ENCODE measurements at places on chromosomes 6 and 20.

DNA sequence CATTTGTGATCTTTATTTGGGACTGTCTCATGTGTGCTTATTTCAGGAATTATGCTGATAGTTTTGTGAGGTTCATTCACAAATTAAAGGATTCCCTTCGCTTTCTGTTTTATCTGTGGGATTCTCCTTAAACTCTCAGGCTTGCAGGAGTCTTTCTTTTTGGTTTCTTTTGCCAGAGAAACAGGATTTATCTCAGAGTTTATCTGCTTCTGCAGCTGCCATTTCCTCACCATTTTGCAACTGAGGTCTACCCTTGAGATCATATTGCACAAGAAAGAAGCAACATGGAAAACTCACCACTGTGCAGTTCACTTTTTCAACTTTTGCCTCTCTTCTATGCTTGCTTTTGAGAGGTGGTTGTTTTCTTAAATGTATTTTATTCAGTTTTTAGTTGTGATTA is 201.0 kb downstream of the PRL start:
- no peak for DNase-seq

- DNase-seq, result peak; percentile 2
These were observed 48.8 kb downstream of the DST start for GRCh38 chr6:56593801-56594318.

DNA sequence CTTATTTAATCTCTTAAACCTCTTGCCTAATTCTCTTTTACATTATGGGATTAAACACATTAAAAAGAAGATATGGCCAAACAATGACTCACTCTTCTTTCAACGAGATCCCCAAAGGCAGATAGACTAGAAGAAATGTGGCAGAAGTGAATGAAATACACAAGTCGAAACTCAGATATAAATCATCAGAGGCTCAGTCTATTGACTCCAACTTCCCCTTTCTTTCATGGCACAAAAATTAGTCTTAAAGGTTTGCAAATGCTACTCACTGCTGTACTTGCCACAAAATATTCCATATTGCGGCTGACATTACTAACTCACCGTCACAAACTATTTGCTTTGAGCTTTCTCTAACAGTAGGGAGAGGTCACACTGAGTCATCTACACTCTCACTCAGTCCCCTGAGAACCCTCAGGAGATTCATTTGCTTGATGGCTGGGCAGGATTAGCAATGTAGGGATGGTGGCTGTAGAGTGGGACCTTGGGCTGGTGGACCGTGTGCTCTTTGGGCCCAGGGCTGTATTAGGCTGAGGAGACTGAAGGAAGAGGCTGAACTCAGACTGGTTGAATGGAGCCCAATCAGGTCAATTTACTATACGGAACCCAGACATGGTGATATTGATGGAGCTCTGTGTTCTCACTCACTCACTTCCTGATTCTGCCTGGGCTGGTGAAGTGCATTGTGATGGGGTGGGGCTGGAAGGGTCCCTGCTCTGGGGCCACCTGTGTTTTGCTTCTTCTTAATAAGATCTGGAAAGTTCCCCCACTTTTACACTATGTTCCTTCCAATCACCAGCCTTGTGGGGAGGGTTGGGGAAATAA is 42.8 kb upstream of the UBR2 start:
- DNase-seq, result no peak

DNA sequence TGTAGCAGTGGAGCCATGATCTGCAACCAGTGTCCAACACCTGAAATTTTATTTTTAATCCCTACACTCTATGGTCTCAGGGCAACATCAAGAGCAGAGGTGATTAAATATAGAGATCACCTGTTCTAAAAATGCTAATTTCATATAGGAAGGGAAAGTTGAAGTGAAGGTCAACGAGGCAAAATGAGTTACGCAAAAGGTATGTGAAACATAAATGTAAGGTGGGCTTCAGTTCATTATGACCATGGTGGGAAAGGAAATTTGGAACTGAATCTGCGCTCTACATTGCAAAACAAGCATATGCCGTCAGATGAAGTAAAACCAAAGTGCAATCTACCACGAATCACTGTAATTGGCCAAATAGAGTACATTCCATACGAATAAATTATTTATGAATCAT is 35.2 kb upstream of the STMND1 start:
- DNase-seq, result no peak

DNA sequence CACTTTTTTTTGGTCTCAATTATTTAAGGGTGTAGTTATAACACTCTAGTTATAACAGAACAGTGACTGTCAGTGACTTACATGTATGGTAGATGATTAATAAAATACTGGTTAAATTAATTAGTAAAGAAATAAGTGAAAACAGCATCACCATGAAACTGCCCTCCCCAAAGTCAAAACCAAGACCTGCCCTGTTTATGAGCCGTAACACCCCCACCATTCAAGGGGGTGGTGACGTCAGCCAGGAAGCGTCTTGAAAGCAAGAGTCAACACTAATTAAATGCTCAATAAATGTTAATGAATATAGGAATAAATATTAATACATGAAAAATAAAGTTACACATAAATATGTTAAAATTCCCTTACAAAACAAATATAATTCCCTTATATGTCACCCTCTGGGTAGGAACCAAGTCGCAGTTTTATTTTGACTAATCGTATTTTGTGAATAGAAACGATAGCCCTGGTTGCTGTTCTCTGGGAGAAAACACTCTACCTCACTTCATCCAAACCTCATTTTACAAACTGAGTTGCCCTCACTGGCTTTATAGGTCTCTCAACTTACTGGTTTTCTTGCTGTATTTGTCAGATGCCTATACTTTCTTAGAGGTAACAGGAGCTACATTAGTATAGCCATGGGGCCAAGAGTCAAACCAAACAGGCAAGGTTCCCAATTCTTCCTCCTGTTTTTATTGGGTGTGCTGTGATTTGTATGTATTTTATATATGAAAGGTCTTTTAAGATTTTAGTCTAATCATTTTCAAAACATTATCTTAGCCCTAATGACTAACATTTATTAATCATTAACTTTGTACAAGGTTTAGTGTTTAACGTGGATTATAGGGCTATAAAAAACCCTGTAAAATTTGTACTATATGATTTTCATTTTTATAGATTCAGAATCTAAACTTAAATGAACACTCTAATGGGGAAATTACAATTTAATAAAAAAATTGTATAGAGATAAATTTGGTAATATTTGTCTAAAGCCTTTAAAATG is 227.9 kb upstream of the IRAK1BP1 start:
- no peak for DNase-seq

DNA sequence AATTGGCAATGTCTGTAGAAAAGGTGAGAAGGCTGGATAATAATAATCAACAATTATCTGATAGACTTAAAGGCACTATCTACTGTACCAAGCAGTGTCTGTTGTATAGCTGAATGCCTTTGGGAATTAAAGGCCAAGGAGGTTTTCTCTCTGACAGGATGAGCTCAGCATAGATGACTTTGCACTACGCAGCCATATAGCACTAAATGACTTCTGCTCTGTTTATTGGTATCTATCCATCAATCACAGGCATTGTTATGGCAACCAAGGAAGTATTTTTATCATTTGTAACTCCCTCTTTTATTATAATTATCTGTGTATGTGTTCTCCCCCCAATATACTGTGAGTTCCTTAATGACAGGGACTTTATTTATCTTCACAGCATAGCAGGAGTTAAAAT is 654.3 kb downstream of the PHF3 start:
- DNase-seq, result no peak

DNA sequence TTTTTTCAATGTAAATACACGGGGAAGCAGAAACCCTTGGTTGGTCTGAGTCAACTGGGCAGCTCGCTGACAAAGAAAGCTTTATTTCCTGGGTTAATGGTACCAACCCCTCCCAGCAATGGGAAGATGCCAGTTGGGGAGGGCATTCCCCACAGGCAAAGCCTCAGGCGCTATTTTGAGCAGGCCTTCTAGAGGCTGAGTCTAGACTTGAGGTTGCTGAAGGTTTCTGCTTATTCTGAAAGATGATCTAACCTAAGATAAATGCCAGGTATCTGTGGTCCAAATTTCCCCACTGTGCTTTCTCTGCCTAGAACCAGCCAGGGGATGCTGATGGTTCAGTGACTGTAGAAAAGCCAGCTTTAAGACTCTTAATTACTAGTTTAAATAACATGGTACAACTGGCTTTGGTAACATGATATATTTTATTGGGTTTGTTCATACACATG is 172.5 kb upstream of the JARID2 start:
- no peak for DNase-seq

DNA sequence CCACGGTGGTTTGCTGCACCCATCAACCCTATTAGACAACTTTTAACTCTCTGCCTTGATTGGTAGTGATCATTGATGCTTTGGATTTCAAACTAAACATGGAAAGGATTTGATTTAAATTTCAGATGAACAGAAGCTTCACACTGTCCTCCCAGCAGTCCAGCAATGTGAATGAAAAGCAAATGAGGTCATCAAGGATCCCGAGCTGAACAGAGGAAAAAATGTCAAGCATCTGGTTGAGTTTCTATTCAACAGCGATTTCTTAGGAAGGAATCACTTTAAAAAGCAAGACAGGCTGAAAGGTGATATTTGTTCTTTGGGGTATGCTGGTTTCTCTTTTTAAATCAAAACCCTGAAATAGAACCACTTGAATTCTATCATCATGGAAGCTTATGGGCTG is 10.6 kb upstream of the SAMD3 start:
- no peak for DNase-seq

DNA sequence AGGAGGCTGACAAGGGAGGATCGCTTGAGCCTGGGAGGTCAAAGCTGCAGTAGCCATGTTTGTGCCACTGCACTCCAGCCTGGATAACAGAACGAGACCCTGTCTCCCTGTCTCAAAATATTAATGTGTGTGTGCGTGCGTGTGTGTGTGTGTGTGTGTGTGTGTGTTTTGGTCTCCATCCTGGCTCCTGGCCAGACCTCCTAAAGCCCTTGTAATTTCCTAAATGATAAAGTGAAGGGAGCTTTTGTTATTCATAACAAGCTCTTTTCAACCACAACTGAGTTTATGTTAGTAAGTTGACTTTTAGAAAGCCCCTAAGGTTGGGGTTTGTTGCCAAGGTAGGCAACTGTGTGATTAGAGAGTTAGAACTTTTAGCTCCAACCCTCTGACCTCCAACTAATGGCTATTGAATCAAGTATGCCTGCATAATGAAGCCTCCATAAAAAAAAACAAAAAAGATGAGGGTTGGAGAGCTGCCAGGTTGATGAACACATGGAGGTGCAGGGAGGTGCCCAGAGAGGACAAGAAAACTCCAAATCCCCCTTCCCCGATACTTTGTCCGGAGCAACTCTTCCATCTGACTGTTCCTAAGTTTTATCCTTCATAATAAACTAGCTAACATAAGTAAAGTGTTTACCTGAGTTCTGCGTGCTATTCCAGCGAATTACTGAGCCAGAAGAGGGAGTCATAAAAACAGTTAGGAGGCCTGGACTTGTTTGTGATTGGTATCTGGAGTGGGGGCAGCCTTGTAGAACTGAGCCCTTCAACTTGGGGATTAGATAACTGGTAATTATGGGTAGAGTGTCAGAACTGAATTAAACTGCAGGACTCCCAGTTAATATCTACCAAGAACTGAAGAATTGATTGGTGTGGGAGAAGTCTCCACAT is 5.3 kb upstream of the AIF1 start:
- no peak for DNase-seq

GRCh38 chr20:51480507-51481270 is 61.8 kb downstream of the NFATC2 start:
- peak; percentile 42 for DNase-seq

GRCh38 chr6:119205911-119206618 is 127.6 kb upstream of the FAM184A start:
- no peak for DNase-seq

DNA sequence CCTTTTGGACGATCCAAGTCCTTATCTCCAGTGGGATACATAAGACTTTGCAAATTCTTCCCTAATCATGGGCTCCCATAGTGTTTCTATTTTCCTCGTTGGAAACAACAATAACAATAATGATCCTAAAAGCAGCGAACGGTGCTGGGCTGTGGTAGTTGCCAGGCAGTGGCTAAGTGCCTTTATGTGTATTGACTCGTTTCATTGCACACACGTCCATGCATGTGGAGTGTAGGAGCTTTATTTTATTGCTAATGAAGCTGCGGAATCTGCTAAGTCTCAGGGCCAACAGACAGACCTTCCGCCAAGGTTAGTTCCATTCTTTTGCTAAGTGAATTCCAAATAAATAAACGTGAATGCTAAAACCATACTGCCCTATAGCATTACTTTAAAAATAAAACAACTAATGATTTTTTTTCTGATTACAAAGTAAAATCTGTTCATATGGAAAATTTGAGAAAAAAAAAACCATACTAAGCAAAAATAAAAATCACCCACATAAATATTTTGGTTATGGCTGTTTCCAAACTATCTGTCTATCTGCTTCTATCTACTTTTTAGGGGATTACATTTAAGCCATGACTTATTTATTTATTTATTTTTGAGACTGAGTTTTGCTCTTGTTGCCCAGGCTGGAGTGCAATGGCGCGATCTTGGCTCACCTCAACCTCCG is 297.9 kb downstream of the BMP7 start:
- no peak for DNase-seq

- DNase-seq, result no peak
These were observed 46.7 kb downstream of the RALY start for GRCh38 chr20:34040300-34040995.

DNA sequence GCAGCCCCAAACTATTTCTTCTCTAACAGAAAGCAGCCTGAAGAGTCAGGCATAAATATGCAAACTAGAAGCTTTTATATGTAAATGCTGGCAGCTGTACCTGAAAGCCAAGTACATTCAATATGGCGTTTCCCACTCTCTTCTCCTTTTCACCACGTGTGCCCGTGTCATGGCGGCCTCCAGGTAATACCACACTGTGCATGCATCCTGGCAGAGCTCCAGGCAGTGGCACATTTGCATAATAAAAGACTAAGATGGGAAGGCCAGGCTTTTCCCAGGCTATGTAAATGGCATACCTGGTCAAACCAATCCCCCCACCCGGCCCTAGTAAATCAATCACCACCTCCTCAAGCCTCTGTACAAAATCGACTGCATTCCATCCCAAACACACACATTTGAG is 120.6 kb downstream of the MMUT start:
- no peak for DNase-seq

GRCh38 chr6:43989581-43990146 is 137.6 kb downstream of the MRPL14 start:
- no peak for DNase-seq

GRCh38 chr6:69866351-69866769 is at the start of gene COL19A1:
TSS of gene COL19A1 (plus strand) at chr6:69866556. CDS start at chr6:69879568, 13,012 bp downstream.
- peak; percentile 29 for DNase-seq

DNA sequence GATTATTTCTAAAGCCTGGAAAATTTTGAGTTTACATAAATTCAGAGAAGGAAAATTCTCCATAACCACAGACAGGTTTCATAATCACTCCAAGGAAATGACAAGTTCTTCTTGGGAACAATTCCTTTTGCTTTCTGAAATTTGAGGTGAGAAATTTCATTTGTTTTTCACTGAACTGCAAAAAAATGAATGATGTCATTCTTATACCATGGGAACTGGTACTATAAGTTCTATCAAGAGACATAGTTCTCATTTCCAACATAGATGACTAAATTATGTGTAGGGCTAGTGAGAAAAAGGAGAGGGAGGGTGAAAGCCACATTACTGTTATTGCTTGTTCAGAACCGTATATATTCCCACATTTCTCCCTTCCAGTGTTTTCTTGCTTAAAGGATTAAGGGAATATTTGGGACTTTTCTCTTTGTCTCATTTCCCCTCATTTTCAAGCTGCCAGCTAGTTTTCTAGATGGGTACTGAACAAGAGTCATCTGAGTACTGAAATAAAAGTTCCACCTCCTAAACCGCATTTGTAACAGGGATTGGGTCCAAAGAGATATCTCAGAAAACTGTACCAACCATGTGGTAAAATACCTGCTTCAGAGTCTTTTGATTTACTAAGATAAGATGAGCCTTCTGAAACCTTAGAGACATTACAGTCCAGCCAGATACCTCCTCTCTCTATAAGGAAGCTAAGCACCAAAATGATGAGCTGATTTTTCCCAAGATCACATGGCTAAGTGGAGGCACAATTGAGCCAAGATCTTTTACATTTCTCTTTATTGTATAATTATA is 144.3 kb upstream of the PRDM1 start:
- DNase-seq, result no peak

All from CD4-positive, alpha-beta T cell treated with Interleukin-17A for 1 hour (primary cell).